ENCODE measurements at places on chromosomes 5 and 9.

DNA sequence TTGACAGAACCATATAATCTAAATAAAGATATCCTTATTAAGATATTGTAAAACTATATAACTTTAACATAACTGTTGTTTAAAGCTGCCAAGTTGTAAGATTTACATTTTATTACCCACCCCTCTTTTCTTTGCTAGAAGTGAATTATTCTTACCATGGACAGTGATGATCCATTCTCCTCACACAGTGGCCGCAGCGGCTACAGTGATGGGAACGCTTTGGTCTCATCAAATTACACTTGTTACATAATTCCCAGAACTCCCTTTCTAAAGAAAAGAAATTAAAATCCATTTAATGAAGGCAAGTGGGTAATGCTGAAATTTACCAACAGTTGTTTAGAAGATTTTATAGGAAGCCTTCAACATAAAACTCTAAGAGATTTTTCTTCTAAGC, 31.2 kb downstream of the ZDHHC21 start:
- H3K36me3 ChIP-seq = no peaks in the 10 kb centered on the region
- DNase-seq = no peak
- no peak overlapping the region for H3K27ac ChIP-seq
- no peak overlapping the region for H3K4me3 ChIP-seq
- H3K27me3 ChIP-seq = no peaks in the 10 kb centered on the region

DNA sequence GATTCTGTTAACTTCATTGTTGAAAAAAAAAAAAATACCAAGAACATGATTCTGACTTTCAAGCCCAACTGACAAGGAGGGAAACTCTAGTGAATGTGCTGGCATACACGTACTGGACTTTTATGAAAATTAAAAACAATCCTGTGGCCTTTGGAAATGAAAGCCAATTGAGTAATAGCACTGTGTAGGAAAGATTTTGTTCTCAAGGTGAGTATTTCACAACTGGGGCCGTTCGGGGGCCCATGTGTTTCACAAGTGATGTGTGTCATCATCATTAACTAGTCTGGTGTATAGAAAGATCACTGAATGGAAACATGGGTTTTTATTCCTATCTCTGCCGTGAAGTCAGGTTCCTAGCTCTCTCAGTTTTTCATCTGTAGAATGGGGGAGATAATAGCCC, 605.0 kb upstream of the CLINT1 start:
- no peak overlapping the region for H3K27ac ChIP-seq
- no peak overlapping the region for H3K4me3 ChIP-seq
- no peak for DNase-seq
- no peaks in the 10 kb centered on the region for H3K27me3 ChIP-seq
- no peaks in the 10 kb centered on the region for H3K36me3 ChIP-seq
- H3K4me1 ChIP-seq = no peaks in the 10 kb centered on the region

GRCh38 chr9:129688285-129689043, 23.0 kb downstream of the PRRX2 start:
- no peak overlapping the region for H3K27ac ChIP-seq
- no peak for DNase-seq
- no peaks in the 10 kb centered on the region for H3K27me3 ChIP-seq
- no peak overlapping the region for H3K4me3 ChIP-seq

DNA sequence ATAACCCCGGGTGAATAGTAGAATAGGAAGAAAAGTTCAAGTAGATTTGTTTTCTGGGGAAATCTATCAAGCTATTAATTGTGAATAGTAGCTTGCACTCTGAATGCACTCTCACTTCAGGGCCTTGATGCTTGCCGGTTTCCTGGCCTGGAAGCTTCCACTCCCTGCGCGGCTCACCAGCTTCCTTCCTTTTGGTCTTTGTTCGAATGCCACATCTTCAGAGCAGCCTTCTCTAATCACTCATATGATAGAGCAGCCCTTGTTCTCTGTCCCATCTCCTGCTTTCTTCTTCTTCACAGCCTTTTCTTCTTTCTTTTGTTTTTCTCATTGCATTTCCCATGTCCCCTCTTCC, 146.7 kb downstream of the MAST4 start:
- H3K36me3 ChIP-seq = no peaks in the 10 kb centered on the region
- no peak overlapping the region for H3K27ac ChIP-seq
- H3K4me1 ChIP-seq = no peaks in the 10 kb centered on the region
- no peaks in the 10 kb centered on the region for H3K27me3 ChIP-seq
- no peak for DNase-seq

GRCh38 chr5:149283626-149284480, 12.2 kb downstream of the AFAP1L1 start:
- no peak overlapping the region for H3K4me3 ChIP-seq
- H3K4me1 ChIP-seq = no peaks in the 10 kb centered on the region
- DNase-seq = no peak
- no peaks in the 10 kb centered on the region for H3K27me3 ChIP-seq

DNA sequence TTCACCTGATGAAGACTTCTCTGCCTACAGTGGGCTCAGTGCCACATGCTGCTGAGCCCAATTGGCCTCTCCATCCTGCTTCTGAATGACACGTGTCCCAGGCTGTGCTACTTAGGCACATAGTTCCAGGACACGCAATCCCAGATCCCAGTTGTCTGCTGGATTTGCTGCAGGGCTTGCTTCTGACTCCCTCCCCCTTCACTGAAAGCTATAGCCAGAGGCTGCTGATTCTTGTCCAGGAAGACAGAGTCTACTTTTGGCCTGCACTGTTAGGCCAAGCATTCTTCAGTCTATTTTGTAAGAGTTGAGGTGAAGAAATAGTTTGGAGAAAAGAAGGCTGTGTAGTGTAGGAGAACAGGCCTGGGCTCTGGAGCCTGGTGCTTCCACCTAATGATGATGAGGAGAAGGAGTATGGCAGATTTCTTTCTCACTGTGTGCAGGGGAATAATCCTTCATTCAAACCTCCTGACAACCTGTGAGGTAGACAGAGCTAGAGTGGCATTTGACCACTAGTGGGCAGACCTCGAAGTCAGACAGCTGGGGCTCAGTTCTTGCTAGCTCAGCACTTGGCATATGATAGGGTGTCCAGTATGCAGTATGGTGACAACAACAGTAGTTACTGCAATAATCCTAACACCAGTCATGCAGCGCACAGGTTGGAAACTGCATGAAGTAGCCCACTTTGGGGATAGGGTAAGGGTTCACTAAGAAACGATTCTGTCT, 19.5 kb upstream of the ASPN start:
- H3K27me3 ChIP-seq = no peaks in the 10 kb centered on the region
- no peak overlapping the region for H3K4me3 ChIP-seq
- H3K4me1 ChIP-seq = no peaks in the 10 kb centered on the region
- no peaks in the 10 kb centered on the region for H3K36me3 ChIP-seq

DNA sequence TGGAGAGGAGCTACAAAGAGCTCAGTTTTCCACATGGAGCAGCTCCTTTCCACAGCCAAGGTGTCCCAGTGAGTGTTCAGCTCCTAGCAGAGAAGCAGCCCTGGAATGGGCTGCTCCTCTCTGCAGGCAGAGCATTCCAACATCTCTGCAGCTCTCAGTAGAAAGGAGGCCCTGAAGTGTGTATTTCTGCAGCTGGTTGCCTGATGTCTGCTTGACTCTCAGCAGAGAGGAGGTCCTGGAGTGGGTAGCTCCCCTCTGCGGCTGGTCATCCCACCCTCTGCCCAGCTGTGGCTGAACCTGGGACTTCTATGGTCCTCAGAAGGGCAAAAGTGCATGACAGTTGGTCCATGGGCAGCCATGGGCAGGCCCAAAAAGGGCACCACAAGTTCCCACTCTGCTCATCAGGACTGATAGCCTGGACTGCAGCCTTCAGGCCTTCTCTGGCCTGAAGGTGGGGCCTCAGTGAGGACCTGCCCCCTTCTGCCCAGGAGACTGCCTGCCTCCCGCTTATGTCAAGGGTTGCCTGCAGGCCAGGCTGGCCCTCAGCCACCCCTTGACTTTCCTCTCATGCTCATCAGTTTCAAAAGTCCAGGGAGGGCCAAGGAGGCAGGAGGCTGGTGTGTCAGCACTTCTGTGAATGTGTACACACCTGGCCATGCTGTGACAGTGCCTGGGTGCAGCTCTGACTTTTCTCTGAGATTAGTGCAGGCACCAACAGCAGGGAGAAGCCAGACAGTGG, 605.9 kb upstream of the FAM174A start:
- H3K36me3 ChIP-seq = no peaks in the 10 kb centered on the region
- no peak for DNase-seq
- H3K4me3 ChIP-seq = no peak overlapping the region
- no peaks in the 10 kb centered on the region for H3K27me3 ChIP-seq
- H3K4me1 ChIP-seq = no peaks in the 10 kb centered on the region

DNA sequence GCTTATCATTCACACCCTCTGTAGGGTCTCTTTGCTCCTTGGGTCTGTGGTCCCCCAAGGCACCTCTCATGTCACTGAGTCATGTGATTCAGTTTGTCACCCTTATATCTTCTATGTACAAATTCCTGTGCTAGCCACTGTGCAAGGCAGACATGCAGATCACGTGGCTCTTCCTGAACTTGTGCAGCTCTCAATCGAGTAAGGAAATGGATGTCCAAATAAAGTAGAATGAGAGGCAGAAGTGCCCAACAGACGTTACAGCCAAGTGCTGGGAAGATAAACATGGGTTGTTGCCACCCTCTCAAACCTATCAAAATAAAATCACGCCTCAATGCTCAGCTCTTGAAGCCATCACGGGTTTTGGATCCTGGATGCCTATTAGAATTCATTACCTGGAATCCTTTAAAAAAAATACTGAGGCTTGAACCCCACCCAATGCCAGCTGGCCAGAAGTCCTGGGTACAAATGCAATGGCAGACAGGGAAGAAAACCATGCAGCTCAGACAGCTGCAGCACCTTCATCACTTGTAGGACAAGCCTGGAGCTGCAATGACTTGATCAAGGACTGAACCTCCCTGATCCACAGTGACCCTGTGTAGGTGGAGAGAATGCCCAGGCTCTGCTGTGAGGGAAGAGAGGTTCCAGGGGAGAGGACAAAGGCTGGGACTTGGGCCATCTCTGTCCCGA, 228.7 kb upstream of the DAP start:
- H3K27ac ChIP-seq = no peak overlapping the region
- no peaks in the 10 kb centered on the region for H3K4me1 ChIP-seq
- no peaks in the 10 kb centered on the region for H3K27me3 ChIP-seq
- DNase-seq = no peak
- no peaks in the 10 kb centered on the region for H3K36me3 ChIP-seq
- no peak overlapping the region for H3K4me3 ChIP-seq

Measured in mesendoderm (in vitro differentiated cells).